ENCODE measurements at places on chromosomes 2 and 18. TPM values are rescaled to one million over a fixed set of nuclear protein-coding genes. Genes with fewer than 3 reads are reported as not detected.

- DNase-seq: peak; percentile 10
- H3K27me3 ChIP-seq: no peaks in the 10 kb centered on the region
- no peaks in the 10 kb centered on the region for H3K4me1 ChIP-seq
- H3K27ac ChIP-seq: no peak overlapping the region
- H3K36me3 ChIP-seq: no peaks in the 10 kb centered on the region
- H3K4me3 ChIP-seq: no peak overlapping the region
These were observed 70.3 kb upstream of the NCK2 start for GRCh38 chr2:105674401-105674800.

DNA sequence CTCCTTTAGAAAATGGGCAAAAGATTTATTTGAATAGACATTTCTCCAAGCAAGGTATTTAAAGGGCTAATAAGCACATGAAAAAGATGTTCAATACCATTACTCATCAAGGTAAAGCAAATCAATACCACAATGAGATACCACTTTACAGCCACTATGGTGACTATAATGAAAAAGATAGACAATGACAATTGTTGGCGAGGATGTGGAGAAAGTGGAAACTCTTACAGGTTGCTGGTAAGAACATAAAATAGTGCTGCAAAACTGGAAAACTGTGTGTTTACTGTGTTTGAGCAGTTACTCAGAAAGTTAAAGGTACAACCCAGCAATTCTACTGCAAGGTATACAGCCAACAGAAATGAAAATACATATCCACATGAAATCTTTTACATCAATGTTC is 31.9 kb upstream of the RNU4ATAC start:
- peaks cover 30% of the 10 kb centered on the region for H3K4me1 ChIP-seq
- no peaks in the 10 kb centered on the region for H3K27me3 ChIP-seq
- no peak overlapping the region for H3K4me3 ChIP-seq
- DNase-seq: no peak

GRCh38 chr18:31424383-31424988 is 23.1 kb upstream of the DSG3 start:
- H3K36me3 ChIP-seq: no peaks in the 10 kb centered on the region
- H3K27ac ChIP-seq: no peak overlapping the region
- H3K4me3 ChIP-seq: no peak overlapping the region
- H3K4me1 ChIP-seq: no peaks in the 10 kb centered on the region
- DNase-seq: peak; percentile 37

DNA sequence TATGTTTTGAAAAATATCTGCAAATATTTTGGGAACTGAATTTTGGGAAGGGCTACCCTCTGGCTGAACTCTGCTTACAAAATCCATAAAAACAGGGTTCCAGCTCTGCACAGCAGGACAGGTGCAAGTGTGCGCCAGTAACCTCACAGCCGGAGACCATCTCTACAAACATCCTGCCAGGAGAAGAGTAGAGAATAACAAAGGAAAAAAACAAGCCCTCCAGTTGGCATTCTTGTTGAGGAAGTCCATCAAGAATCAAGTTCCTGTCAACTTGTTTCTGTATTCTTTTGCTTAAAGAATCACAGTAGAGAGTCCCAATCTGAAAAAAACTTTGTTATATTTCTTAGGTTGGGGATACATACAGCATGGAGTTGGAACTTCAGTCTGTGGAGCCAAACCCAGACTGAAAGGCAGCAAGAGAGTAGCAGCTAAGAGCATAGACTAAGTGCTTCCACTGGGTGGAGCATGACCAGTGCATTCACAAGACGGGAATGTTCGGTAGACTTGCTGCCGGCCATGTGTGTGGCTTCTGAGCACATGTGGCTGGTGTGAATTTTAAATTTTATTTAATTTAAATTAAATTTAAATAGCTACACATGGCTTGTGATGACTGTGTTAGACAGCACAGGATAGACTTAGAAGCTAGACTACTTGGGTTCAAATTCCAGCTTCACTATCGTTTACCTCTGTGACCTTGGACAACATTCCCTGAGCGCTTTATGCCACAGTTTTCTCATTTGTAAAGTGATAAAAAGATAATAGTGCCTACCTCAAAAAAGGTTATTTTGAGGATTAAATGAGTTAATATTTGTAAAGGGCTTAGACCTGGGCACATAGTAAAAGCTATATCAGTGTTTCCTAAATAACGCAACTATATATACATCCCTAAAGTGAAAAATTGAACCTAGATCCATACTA is 41.9 kb downstream of the SPTBN1 start:
- no peaks in the 10 kb centered on the region for H3K4me1 ChIP-seq
- H3K27me3 ChIP-seq: no peaks in the 10 kb centered on the region
- DNase-seq: no peak

DNA sequence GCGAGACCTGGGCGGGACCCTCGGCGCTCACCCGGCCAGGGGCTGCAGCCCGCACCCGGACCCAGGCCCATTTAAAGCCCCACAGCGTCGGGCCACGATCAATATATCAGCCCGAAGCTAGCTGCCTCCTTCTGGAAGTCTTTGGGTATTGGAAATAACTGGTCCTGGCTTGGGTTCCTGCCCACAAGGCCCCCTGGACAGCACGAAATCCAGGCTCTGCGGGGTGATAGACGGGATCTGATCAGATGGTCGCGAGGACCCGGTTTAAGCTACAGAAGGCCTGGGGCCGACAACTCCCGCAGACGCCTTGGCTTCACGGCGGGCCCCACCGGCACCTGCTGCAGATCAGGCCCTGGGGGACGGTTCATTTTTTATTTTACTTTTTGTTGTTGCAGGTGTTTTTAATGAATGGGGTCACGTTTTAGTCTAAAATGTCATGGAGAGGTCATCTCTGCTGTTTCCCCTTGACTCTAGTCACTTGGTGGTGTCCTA is 362 bp upstream of the PSTPIP2 start:
- H3K27ac ChIP-seq: peak overlapping the region; percentile 22
- no peaks in the 10 kb centered on the region for H3K36me3 ChIP-seq
- no peaks in the 10 kb centered on the region for H3K27me3 ChIP-seq
- peak overlapping the region; percentile 71 for H3K4me3 ChIP-seq
- no peak for DNase-seq
- peaks cover 20% of the 10 kb centered on the region for H3K4me1 ChIP-seq

GRCh38 chr18:7164323-7165004 is 46.9 kb upstream of the LAMA1 start:
- H3K27me3 ChIP-seq: no peaks in the 10 kb centered on the region
- no peak overlapping the region for H3K4me3 ChIP-seq
- H3K4me1 ChIP-seq: no peaks in the 10 kb centered on the region
- no peaks in the 10 kb centered on the region for H3K36me3 ChIP-seq
- H3K27ac ChIP-seq: no peak overlapping the region
- no peak for DNase-seq

DNA sequence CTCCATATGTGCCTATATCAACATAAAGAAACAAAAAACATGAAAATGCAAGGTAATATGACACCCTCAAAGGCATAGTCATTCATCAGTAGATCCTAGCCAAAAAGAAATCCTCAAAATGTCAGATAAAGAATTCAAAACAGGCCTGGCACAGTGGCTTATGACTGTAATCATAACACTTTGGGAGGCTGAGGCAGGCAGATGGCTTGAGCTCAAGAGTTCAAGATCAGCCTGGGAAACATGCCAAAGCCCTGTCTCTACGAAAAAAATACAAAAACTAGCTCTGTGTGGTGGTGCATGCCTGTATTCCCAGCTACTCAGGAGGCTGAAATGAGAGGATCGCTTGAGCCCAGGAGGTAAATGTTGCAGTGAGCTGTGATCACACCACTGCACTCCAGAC is 284.6 kb upstream of the KLHL29 start:
- no peak overlapping the region for H3K4me3 ChIP-seq
- H3K36me3 ChIP-seq: no peaks in the 10 kb centered on the region
- DNase-seq: no peak
- H3K27ac ChIP-seq: no peak overlapping the region
- no peaks in the 10 kb centered on the region for H3K4me1 ChIP-seq

- H3K4me3 ChIP-seq: no peak overlapping the region
- H3K36me3 ChIP-seq: no peaks in the 10 kb centered on the region
- no peak overlapping the region for H3K27ac ChIP-seq
- peaks cover 12% of the 10 kb centered on the region for H3K4me1 ChIP-seq
These were observed 40.1 kb downstream of the AOX1 start for GRCh38 chr2:200625958-200626363.

GRCh38 chr2:172431463-172431862 is 4.1 kb downstream of the ITGA6 start:
- peaks cover 21% of the 10 kb centered on the region for H3K4me1 ChIP-seq
- H3K36me3 ChIP-seq: no peaks in the 10 kb centered on the region
- H3K27me3 ChIP-seq: peaks cover 2% of the 10 kb centered on the region
- no peak for DNase-seq
- no peak overlapping the region for H3K4me3 ChIP-seq

DNA sequence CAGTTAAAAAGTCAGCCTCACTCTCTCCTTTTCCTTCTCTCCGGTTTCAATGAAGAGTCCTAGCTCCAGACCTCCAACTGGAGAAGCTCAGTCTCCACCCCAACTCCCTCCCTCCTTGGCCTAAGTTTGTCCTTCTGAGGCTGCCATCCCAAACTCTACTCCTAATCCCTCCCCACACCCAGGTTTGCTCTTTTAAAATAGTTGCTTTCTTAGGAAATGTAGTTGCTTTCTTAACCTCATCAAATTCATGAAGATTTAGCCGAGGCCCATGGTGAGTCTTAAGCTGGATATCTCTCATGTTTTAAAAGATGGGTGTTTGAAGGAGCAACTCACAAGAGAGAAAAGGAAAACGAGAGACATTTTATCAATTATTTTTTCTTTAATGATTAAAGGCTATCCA is 937 bp upstream of the LANCL1 start:
- no peaks in the 10 kb centered on the region for H3K27me3 ChIP-seq
- peaks cover 6% of the 10 kb centered on the region for H3K4me1 ChIP-seq
- peak; percentile 8 for DNase-seq
- no peak overlapping the region for H3K27ac ChIP-seq

GRCh38 chr2:62185475-62186155 is 10.3 kb upstream of the B3GNT2 start:
- H3K4me1 ChIP-seq: no peaks in the 10 kb centered on the region
- H3K4me3 ChIP-seq: no peak overlapping the region
- no peak overlapping the region for H3K27ac ChIP-seq
- no peak for DNase-seq
- H3K27me3 ChIP-seq: no peaks in the 10 kb centered on the region

GRCh38 chr2:36451512-36451911 is 95.9 kb downstream of the CRIM1 start:
- H3K27me3 ChIP-seq: no peaks in the 10 kb centered on the region
- peak overlapping the region; percentile 92 for H3K27ac ChIP-seq
- H3K4me1 ChIP-seq: peaks cover 78% of the 10 kb centered on the region
- peaks cover 29% of the 10 kb centered on the region for H3K36me3 ChIP-seq
- DNase-seq: peak; percentile 83
- H3K4me3 ChIP-seq: no peak overlapping the region

DNA sequence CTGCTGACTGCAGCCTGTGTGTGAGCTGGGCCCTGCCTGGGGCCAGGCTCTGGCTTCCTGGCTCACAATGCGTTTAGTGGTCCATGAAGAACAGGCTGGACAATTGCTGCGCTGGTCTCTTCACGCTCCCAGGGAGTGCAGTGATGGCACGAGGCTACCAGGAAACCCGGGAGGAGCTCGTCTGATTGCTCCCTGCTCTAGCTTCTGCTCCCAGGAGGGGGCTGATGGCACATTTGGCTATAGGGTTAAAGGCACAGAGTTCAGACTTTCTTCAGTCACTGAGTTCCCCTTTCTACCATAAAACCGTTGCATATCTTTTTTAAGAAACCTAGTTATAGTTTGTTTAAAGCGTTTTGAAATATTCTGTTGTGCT is 60.1 kb downstream of the KCNF1 start:
- no peaks in the 10 kb centered on the region for H3K27me3 ChIP-seq
- DNase-seq: no peak
- no peak overlapping the region for H3K27ac ChIP-seq
- H3K36me3 ChIP-seq: no peaks in the 10 kb centered on the region

GRCh38 chr2:37287966-37288365 is 36.7 kb downstream of the PRKD3 start:
- peaks cover 10% of the 10 kb centered on the region for H3K4me1 ChIP-seq
- H3K27me3 ChIP-seq: no peaks in the 10 kb centered on the region
- H3K4me3 ChIP-seq: no peak overlapping the region

DNA sequence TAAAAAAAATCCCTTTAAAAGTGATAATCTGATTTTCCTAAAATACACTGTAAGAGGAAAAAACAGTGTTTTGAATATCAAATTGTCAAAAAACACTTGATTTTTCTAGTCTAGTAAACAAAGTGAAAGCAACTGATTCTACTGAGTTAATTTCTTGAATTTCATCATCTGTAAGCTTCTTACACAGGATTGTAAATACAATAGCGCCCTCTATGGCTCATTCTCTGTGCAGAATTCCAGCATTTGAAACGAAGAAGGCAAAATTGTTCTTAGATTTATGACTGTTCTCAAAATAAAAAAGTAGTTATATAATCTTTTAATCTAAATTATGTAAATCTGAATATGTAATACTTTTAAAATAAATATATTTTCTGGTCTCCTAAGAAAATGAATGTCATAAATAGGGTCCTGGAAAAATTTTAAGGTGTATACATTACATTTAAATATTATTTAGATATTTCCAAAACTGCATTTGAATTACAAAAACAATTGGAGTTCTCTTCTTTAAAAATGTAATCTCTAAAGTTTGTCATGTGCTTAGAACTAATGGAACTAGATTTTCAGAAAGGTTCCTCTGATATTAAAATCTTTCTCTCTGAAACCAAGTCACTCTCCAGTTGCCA is 176.9 kb upstream of the MC4R start:
- no peak overlapping the region for H3K4me3 ChIP-seq
- H3K36me3 ChIP-seq: no peaks in the 10 kb centered on the region
- peak; percentile 63 for DNase-seq
- no peaks in the 10 kb centered on the region for H3K27me3 ChIP-seq

GRCh38 chr2:142877216-142877838 is at the start of gene KYNU:
Gene KYNU, plus strand, starts transcription at chr2:142877664. Its CDS starts 7,704 bp downstream, at chr2:142885368.
- peaks cover 19% of the 10 kb centered on the region for H3K4me1 ChIP-seq
- no peaks in the 10 kb centered on the region for H3K27me3 ChIP-seq
- DNase-seq: no peak
- no peak within 1 kb of the TSS for H3K4me3 ChIP-seq
- no peaks in the 10 kb centered on the region for H3K36me3 ChIP-seq
- H3K27ac ChIP-seq: no peak within 1 kb of the TSS

DNA sequence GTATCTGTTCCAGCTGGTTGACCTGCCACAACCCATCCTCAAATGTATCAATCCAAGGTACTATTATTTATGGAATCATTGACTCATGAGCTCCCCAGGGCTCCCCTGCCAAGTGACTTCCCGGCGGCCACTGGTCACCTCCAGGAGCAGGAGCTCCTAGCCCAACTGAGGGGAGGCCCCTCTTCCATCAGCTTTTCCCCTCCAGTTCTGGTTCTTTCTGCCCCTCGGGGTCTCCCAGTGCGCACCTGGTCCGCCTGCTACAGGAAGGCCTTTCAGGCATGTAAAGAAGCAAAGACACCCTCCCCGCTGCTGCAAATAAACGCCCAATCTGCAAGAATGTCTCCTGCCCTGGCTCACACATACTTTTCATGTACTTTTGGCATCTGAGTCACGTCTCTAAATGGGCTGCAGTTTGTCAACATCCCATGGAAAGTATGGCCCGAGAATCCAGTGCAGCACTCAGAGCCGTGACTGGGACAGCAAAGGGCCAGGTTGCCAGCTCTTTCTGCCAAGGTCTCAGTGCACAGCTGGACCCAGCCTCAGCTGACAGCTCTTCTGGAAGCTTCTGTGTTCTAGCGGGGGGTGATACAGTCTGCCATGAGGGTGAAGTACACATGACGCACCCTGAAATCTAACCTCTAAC is 41.4 kb downstream of the KLHL29 start:
- H3K27ac ChIP-seq: peak overlapping the region; percentile 27
- H3K4me3 ChIP-seq: no peak overlapping the region
- H3K27me3 ChIP-seq: no peaks in the 10 kb centered on the region
- H3K4me1 ChIP-seq: peaks cover 24% of the 10 kb centered on the region

Gene SERPINB4
- not detected for total RNA-seq

Gene PLGLB1
- total RNA-seq: 0.59 TPM

Gene CELF4
- total RNA-seq: not detected

Gene CHRND
- not detected for total RNA-seq

Gene MC5R
- 0.26 TPM for total RNA-seq

Gene RAD51AP2
- total RNA-seq: 0.10 TPM

Gene RUFY4
- not detected for total RNA-seq

Gene ROCK1
- total RNA-seq: 57.8 TPM

Gene DPP4
- 6.7 TPM for total RNA-seq

Gene TRABD2A
- total RNA-seq: 2.6 TPM

Data from astrocyte (in vitro differentiated cells and primary cell).